ENCODE measurements at places on chromosomes 6 and 20.

DNA sequence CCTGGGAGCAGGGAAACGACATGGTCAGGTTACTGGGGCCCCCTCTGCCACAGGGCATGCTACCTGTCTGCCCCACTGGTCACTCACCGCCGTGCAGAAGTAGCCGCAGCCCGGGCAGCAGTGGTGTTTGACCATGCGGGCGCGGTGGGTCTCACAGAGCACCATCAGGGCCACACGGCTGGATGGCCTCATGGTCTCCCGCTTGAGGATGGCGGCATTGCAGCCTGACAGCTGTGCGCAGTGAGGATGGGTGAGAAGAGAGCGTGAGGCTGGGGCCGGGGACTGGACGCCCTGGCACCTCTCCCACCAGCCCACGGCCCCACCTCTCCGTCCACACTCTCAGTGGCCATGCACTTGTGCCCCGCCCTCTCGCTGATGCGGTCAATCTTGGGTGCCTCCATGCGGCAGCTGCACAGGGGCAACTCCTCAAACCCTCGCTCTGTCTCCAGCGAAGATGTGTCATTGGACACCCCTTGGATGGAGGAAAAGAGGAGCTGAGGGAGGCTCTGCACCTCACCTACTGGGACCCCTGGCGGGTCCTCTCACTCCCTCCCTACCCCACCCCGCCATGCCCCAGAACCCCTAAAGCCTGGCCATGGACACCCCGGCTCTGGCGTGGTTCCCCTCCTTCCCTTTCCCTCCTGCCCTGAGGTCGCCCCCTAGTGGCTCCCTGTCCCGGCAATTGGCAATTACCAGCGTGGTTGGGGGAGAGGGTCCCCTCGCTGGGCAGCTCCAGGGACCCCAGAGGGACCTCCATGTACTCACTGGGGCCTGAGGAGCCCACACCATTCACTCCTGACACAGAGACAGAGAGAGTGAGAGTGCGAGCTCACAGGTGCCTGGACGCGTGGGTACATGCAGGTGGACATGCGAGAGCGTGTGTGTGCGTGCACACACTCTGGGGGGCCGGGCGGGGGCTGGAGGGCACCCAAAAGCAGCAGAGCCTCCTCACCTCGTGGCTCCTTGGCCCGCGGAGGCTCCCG, 8.9 kb downstream of the EHMT2 start:
- DNase-seq: no peak

- DNase-seq: no peak
Measured at GRCh38 chr6:147173675-147174308, 30.4 kb upstream of the STXBP5 start.

- DNase-seq: no peak
Measured at GRCh38 chr6:162364488-162364887, 363.1 kb downstream of the PRKN start.

GRCh38 chr20:33995053-33995831, 1.5 kb downstream of the RALY start:
- no peak for DNase-seq

- no peak for DNase-seq
Measured at GRCh38 chr20:16397086-16397485, 176.2 kb downstream of the KIF16B start.

- no peak for DNase-seq
Measured at GRCh38 chr6:2433711-2434110, 188.3 kb upstream of the GMDS start.

GRCh38 chr20:21437816-21438215, 40.5 kb upstream of the NKX2-4 start:
- DNase-seq: no peak

- DNase-seq: no peak
Measured at GRCh38 chr6:93915961-93916360, 496.6 kb upstream of the EPHA7 start.

DNA sequence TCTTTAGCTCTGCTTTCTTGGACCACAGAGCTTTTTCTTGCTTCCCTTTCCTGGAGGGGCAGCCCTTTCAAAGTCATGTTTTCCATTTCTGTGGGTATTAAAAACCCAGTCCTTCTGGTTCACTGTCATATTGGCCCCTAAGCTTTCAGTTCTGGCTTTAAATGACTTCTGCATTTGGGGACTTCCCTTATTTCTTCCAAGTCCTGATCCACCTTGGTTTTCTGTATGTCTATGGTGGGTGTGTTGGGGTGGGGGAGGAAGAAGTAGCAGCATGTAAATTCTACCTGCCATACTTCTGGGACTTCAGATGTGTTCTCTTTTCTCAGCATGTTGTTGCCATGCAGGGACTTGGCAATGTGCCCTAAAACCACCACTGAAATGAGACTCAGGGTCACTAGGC, 77.1 kb upstream of the EMILIN3 start:
- no peak for DNase-seq

GRCh38 chr6:35208419-35208818, 5.3 kb upstream of the SCUBE3 start:
- no peak for DNase-seq

GRCh38 chr6:166411721-166412151, 29.0 kb upstream of the MPC1 start:
- DNase-seq: no peak

DNA sequence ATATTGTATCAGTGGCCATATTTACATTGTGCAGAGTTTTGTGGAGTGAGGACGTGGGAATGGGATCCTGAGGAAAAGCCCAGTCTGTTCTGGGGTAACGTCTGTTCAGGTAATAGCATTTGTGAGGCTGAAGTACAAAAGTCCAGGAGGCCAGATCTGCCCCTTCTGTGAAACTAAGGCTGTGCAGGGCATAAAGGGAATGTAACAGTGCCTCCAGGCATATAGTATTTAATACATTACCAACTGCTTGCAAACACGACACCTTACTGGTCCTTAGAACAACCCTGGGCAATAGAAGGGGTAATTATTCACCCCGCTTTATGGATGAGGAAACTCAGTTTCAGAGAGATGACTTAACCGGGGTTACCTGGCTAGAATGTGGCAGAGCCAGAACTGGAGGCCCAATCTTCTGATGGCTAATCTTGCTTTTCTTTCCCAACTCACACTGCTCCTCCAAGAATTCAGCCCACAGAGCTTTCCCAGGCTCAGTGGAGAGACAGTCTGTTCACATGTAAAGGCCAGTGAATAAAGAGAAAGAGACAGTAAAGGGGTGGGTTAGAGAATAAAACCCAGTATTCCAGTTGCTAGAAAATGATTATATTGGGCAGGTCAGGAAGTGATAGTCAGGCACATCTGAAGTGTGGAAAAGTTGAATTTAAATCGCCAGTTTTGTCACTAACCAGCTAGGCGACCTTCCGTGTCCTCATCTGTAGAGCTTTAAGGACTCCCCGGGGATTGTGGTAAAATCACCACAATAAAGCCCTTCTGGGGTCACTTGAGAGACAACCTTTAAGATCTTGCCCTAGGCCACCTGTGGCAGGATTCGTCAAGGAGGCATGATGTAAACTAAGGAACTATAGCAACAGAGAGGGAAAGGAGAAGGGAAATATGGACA, 280.7 kb upstream of the CITED2 start:
- DNase-seq: no peak

DNA sequence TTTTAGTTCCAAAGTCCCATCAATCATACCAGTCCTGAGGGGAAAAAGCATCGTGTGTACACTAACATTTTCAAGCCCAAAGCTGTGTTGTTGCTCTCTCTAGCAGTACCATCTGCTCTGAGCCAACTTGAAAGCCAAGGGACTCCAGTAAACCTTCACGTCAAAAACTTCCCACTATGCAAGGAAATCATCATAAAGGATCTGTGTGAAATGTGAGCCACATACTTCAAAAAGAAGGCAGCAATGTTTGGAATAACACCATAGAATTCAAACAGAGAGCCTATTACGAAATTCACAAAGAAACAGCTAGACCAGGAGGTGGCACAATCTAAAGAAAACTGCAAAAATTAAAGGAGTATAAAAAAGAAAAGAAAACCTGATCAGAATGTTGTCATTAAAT, 399.8 kb upstream of the EPHA7 start:
- DNase-seq: no peak

DNA sequence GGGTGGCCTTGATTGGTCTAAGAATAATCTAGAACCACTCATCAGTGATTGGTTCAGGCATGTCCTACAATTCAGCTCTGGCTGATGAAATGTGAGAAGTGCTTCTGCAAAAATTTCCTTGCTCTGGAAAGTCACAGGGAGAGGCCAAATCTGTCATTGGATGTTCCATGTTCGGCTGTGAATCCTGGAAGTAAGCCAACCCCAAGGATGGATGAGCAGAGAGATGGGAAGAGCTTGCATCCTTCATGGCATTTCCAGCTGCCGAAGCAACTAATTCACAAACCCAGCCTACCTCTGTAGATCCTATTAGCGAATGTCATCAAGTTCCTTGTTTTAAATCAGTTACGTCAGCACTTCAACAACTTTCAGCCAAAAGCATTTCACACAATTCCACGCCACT, 187.2 kb upstream of the SOX4 start:
- DNase-seq: no peak

DNA sequence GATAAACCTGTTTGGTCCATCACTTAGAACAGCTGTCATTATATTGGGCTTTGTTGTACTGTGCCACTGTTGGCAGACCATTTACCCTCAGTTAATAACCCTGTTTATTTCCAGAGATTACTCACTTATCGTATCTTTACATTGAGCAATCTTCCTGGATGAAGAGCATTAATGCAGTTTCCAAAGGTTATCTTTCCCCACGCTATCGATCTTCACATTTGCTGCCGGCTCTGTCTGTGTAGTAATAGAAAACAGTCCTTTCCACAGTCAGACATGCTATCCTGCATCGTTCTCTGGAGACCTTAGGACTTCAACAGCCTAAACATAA, 27.4 kb downstream of the GHRH start:
- DNase-seq: no peak

DNA sequence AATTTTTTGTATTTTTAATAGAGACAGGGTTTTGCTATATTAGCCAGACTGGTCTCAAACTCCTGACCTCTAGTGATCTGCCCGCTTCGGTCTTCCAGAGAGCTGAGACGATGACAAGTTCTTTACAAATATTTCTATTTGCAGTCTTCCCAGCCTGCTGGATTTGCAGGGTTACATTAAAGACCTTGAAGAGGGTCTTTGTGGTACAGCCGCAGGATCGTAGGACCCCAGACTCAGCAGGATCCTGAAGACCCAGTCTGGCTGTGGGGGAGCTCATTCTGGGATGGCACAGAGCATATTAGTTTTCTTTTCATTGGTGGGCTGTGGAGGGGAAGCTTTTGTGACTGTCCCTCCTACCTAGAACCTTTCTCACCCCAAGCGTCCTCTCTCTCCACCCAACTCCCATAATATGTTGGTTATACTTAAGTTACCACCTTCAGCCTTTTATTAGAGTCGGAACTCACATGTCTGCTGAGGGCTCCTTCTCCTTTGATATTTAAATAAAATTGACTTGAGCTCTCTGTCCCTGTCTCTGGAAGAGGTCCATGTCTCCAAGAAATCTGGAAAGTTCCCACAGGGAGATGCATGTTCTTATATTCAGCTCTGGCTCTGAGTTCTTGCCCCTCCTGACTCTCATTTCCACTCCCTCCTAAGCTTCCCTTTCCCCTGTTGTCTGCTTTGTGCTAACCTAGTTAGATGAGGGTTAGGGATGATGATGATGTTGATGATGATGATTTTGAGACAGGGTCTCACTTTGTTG, 72.0 kb downstream of the TIAM2 start:
- no peak for DNase-seq

DNA sequence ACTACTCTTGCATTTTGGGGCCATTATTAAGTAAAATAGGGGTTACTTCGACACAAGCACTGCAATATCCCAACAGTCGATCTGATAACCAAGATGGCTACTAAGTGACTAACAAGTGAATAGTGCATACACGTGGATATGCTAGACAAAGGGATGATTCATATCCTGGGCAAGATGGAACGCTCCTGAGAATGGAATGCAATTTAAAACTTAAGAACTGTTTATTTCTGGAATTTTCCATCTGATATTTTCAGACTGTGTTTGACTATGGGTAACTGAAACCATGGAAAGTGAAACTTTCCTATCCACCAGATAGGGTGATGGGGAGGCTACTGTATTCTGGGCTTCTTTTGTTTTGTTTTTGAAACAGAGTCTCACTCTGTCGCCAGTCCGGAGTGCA, 66.5 kb downstream of the ILRUN start:
- DNase-seq: no peak

GRCh38 chr20:45792317-45793118, 764 bp downstream of the DNTTIP1 start:
- no peak for DNase-seq

DNA sequence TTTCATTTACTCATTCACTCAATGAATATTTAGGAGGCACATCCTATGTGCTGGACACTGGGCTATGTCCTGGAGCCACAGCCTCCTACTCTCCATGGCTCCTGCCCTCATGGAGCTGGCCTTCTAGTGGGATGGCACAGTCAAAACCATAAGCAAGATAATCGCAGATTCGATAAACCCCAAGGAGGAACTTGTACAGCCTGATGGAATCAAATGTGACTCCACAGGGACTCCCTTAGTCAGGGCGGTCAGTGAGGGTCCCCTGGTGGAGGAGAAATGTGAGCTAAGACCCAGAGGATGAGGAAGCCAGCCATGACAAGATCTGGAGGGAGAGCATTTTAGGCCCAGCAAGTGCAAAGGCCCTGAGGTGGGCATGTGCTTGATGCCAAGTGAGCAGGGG, 211.9 kb downstream of the PREX1 start:
- no peak for DNase-seq

- no peak for DNase-seq
Measured at GRCh38 chr20:57389695-57390603, 1.2 kb upstream of the RBM38 start.

GRCh38 chr6:53846250-53846649, 51.4 kb downstream of the LRRC1 start:
- DNase-seq: no peak

- no peak for DNase-seq
Measured at GRCh38 chr6:43842231-43842794, 72.3 kb downstream of the VEGFA start.

GRCh38 chr20:61253264-61253639, 1.2 kb downstream of the CDH4 start:
- DNase-seq: peak; percentile 36

DNA sequence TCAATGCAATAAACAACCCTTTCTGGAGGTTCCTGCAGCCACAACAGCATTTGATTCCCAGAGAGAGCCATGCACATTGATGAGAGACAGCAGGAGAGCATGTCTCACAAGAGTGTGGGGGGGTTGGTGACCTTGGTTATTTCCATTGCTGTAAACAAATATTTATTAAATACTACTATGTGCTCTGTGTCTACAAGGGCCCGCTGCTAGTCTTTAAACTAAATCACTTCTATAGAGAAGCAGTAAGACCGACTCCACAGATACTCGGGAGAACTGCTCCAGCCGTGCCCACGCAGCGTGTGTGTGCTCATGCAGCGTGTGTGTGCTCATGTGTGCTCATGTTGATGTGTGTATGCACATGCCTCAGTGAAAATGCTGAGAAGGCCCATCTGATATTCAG, 82.7 kb upstream of the TRAF3IP2 start:
- DNase-seq: no peak

- DNase-seq: peak; percentile 37
Measured at GRCh38 chr6:7267466-7268091, 45.4 kb downstream of the SSR1 start.
